ENCODE measurements at places on chromosomes 5 and 9.

DNA sequence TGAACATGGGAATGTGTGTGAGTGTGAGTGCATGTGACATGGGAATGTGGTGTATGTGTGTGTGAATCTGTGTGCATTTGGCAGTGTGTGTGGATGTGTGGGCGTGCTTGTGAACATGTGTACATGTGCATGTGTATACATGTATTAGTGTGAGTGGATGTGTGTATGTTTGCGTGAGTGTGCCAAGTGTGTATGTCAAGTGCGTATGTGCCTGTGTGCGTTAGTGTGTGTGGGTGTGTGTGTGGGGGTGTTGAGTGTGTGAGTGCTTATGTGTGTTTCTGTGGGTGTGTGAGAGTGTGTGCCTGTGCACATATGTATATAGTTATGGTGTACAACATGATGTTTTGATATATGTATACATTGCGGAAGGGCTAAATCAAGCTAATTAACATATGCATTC lies 244.3 kb downstream of the GADD45G start:
- DNase-seq, result no peak

GRCh38 chr9:15967068-15967467 lies 414.2 kb downstream of the CCDC171 start:
- DNase-seq, result no peak

- no peak for DNase-seq
Measured at GRCh38 chr5:94064025-94064424, 322.6 kb upstream of the POU5F2 start.

GRCh38 chr5:180799902-180800801 lies 2.5 kb downstream of the MGAT1 start:
- DNase-seq, result peak; percentile 77

DNA sequence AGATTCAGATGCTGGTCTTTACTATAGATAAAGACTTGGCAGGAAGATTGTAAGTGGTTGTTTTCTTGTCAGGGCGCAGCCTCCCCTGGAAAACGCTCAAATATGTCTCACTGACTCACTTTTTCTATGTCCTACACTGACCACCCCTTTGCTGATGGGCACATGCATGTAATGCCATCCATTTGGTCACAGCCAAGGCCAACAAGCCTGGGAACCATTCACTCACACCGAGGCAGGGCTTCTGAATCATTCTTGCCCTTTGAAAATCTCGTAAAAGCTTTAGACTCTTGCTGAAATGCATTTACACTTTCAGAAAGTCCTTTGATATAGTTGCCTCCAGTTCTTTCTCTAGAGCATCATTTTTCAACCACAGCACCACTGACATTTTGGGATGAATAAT lies 249.4 kb downstream of the ACTL7B start:
- DNase-seq, result no peak

- DNase-seq, result no peak
Measured at GRCh38 chr9:110077925-110078324, 130.0 kb downstream of the C9orf152 start.

- DNase-seq, result peak; percentile 29
Measured at GRCh38 chr5:143685246-143685815, 126.6 kb upstream of the HMHB1 start.

DNA sequence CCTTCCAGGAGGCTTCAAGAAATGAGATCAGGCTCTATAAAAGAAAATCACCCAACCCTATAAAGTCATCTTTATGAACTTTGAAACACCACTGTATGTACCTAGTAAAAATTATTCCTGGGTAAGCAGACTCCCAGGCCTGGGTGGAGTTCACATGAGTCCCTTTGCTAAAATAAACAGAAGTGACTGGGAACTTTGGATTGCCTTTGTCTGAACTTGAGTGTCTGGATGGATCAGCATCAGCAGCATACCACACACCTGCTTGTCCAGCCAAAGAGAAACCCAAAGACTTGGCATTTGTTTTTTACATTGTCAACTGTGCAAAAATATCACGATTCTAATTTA lies 79.6 kb upstream of the CDKN2B start:
- DNase-seq, result no peak

GRCh38 chr9:101462558-101462957 lies 27.0 kb upstream of the ALDOB start:
- peak; percentile 81 for DNase-seq

GRCh38 chr9:87515588-87516221 lies 18.0 kb downstream of the DAPK1 start:
- DNase-seq, result no peak

DNA sequence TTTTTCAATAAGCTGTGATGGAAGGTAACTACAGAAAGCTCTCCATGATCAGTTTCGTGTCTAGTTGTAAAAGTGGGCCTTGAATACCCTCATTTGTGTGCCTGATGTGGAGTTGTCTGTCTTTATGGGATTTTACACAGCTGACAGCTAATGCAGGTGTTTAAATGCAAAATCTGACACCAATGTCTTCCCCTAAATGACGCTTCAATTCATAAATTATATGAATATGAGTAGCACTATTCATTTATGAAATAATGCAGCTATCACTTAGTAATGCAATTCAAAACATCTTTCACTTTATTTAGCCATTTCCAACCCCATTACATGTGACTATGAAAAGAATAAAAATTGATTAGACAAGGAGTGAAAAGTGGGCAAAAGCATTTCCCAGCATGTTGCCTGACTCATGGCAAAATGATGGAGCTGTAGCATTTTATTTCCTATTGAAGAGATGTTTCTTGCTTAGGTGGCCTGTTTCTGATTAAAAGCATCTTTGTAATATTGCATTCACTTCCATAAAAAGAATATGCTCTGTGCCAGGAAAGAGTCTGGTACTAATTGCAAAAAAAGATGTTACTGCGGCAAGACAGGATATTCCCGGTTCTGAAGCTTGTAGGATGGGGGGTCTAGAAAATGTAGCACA lies 116.7 kb upstream of the HAPLN1 start:
- peak; percentile 26 for DNase-seq

- peak; percentile 88 for DNase-seq
Measured at GRCh38 chr5:139014726-139015125, 139.6 kb upstream of the LRRTM2 start.

DNA sequence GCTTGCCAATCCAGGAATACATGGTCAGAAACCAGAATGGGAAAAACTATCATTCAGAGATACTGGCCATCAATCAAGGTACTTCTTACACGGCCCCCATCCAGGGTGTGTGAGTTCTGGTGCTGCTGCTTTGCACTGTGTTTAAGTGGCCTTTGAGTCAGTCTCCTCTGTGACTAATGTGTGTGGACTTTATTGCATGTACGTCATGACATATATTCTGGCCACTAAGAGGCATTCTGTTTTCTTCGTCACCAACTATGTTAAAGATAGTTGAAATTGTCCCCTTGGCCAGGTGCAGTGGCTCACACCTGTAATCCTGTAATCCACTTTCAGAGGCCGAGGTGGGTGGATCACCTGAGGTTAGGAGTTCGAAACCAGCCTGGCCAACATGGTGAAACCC lies 8.5 kb downstream of the EXOSC3 start:
- peak; percentile 25 for DNase-seq

- no peak for DNase-seq
Measured at GRCh38 chr5:52789851-52790250, 2.1 kb downstream of the ITGA1 start.

DNA sequence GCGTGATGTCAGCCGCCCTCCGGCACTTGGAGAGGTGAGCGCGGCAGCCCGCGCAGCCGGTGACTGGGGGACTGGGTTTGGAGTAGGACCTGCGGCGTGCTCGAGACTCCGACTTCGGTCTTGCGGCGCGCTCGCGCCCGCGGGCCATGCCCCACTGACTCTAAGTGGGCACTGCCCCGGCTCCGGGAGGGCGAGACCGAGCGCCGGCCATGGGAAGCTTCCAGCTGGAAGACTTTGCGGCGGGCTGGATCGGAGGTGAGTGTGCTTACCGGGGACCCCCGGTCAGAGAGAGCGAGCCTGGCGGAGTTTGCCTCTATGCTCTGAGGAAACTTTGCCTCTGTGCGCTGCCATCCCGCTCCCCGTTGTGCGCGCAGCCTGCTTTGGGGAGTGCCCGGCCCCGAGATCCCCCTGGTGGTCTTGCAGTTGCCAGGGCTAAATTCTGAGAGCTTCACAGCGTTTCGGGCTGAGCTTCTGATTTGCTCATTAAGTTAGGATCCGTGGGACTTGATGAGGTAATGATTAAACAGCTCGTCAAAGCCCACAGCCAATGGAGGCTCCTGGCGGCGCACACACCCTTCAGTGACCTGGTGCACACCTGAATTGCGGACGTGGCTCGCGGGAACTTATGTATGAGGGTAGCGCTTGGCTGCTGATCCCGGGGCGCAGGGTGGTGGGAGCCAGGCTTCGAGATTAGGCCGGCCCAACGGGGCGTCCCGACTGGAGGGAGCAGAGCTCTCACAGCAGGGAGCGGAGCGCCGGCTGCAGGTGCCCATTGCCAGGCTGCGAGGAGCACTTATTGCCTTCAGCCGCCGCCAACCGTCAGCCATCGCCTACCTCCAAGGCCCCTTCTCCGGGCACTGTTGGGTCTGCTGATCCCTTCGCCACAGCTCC lies at the start of gene SLC25A48:
Gene SLC25A48 (plus strand): TSS at position 25 of the 891 bp plus-strand sequence. CDS start 185 bp downstream, at position 210.
- no peak for DNase-seq

DNA sequence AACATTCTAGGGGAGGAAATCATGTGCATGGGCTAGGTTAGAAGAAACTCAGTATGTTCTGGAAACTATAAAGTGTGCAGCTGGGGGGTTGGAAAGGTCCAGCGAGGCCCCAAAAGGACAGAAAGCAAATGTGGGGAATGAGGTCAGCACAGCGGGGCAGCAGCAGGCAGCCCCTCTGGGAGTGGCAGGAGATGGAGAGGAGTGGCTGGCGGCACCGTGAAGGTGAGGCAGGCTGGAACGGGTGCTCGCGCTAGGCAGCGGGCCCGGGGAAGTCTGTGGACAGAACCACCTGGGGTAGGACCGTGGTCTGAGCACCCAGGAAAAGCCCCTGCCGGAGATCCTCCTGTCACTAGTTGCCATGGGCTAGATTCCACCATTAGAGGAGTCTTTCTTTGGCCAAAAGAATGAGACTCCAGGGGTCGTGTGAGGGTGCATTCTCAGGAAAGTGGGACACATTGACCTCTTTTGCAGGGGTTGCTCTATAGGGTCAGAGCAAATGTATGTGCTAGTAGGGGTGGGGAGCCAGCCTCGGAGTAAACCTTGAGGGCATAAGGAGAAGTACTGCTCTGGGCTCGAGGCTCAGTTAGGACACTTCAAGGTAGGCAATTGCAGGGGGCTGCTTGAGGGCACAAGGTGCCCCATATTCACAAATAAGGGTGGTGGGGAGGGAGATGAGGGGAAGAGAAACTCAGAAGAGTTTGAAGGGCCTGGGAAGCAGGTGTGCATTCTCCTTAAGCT lies 61.2 kb downstream of the IL6ST start:
- DNase-seq, result no peak

DNA sequence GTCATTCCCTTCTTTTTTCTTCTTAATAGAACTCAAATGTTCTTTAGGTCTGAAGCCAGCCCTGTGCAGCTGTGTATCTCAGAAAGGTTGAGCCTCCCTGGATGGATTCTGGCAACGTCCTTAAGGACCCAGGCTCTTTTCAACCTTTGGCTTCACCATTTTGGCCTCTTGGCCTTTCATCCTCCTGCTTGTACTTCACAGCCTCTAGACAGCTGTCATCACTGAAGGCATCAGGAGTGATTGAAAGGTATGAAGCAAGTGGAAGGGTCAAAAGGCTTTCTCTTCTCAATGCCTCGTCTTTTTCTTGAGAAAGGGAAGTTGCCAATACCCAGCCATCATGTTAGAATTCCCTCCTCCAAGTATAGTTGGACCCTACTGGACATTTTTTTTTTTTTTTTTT lies 81.2 kb upstream of the RANBP3L start:
- DNase-seq, result no peak

- no peak for DNase-seq
Measured at GRCh38 chr9:7266911-7267595, 509.3 kb downstream of the KDM4C start.

GRCh38 chr5:142107036-142107735 lies 1.4 kb upstream of the NDFIP1 start:
- no peak for DNase-seq

DNA sequence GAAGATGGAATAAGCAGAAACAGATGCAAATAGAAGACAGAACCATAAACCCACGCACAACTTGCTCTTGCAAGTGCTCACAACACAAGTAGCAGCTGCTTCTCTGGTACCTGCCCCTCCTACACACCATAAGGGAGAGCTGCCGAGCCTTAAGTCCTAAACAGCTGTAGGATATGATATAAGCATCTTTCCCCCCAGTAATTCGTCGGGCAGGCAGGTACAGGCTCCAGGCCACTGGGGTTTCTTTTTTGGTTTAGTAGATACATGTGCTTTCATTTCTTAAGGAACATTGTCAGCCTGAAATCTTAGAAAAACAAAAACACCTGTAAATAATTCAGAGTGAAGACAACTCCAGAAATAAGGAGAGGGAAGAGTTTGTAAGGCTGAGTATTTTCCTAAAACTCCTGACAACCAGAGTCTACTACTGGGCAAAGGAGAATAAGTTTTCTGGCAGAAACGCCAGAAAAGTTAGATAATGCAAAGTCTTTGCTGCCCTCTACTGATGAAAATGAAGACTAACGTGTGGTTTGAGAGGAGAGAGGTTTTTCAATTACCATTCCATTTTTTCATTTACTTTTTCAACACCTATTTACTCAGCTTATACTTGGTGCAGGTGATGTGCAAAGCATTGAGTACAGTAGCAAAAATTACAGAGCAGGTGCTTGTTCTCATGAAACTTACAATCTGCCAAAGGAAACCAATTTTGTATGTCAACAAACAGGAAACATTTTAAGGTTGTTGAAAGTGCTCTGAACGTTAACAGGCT lies 20.1 kb upstream of the TCERG1 start:
- DNase-seq, result peak; percentile 50

DNA sequence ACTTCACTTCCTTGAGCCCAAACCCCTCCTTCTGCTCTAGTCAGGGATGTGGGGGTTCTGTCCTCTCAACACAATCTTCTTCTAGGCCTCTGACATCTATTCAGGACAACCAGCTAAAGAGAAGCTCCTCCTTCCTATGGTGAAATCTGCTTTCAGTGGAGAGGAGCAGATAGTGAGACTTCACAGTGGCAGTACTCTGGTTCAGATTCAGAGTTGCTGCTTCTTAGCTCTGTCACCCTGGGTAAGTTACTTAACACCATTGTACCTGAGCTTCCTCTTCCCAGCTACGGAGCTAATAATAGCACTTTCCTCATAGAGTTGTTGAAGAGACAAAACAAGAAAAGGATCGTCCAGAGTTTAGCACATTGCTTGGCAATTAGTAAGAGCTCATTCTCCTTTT lies 77.3 kb upstream of the LARP1 start:
- no peak for DNase-seq

DNA sequence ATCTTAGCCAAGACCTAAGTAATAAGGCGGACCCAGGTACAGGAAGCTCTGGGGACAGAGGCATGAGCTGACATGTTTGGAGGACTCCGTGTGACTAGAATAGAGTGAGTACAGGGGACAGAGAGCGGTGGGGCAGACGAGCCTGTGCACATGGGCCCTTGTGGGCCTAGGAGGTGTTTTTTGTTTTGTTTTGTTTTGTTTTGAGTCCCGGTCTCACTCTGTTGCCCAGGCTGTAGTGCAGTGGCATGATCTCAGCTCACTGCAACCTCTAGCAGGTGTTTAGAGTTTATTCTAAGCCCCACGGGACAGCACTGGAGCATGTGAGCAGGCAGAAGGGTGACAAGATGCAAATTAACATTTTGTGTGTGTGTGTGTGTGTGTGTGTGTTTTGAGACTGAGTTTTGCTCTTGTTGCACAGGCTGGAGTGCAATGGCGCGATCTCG lies 3.1 kb upstream of the EEIG1 start:
- DNase-seq, result no peak

GRCh38 chr9:130183133-130183762 lies 11.0 kb downstream of the NCS1 start:
- peak; percentile 72 for DNase-seq

- no peak for DNase-seq
Measured at GRCh38 chr9:68705531-68706362, 707 bp downstream of the PIP5K1B start.
